OCI-LY7 (cell line): ENCODE measurements at places on chromosomes 3 and 15. TPM values are rescaled to one million over a fixed set of nuclear protein-coding genes. Genes with fewer than 3 reads are reported as not detected.

Gene TRANK1
- total RNA-seq = 57.1 and 66.3 TPM in 2 replicates

Gene LSAMP
- total RNA-seq = 0.76 and 1.4 TPM in 2 replicates

Gene LRRC49
- total RNA-seq = not detected in 2 replicates

Gene GRIP2
- total RNA-seq = not detected in 2 replicates

Gene GOLGA6B
- total RNA-seq = 0.53 TPM in 1 of 2 replicates, not detected in the other

Gene EPB42
- total RNA-seq = not detected in 2 replicates

Gene OR5K2
- total RNA-seq = not detected in 2 replicates

Gene SEMA3B
- total RNA-seq = 0.82 and 1.2 TPM in 2 replicates

Gene SV2B
- total RNA-seq = 0.13 and 0.15 TPM in 2 replicates

Gene TLE3
- total RNA-seq = 31.9 and 35.7 TPM in 2 replicates

Gene DHFR2
- 5.7 and 8.2 TPM in 2 replicates for total RNA-seq

Gene SPTSSB
- not detected in 2 replicates for total RNA-seq

Gene PIGZ
- total RNA-seq = 0.42 TPM in 1 of 2 replicates, not detected in the other

Gene GRK7
- total RNA-seq = not detected in 2 replicates

Gene GOLGA6L10
- total RNA-seq = 0.39 and 0.49 TPM in 2 replicates

Gene RTP2
- not detected in 2 replicates for total RNA-seq

Gene GHSR
- total RNA-seq = not detected in 2 replicates

Gene P2RY14
- not detected in 2 replicates for total RNA-seq

Gene RTP4
- total RNA-seq = not detected in 2 replicates

Gene SLMAP
- total RNA-seq = 68.4 and 71.3 TPM in 2 replicates

Gene SLC2A2
- not detected in 2 replicates for total RNA-seq

Gene LRRC34
- 3.3 and 3.9 TPM in 2 replicates for total RNA-seq

Gene GABRB3
- 6.4 and 6.5 TPM in 2 replicates for total RNA-seq

Gene GOLGA8J
- total RNA-seq = not detected in 2 replicates

Gene SLC24A5
- total RNA-seq = not detected in 2 replicates
